Activated naive CD4-positive, alpha-beta T cell treated with anti-CD3 and anti-CD28 coated beads, Interleukin-2, amount 10 ng/mL, durations not matched to agents 7 days and 5 days (primary cell): ENCODE measurements at places on chromosomes 5 and 9.

DNA sequence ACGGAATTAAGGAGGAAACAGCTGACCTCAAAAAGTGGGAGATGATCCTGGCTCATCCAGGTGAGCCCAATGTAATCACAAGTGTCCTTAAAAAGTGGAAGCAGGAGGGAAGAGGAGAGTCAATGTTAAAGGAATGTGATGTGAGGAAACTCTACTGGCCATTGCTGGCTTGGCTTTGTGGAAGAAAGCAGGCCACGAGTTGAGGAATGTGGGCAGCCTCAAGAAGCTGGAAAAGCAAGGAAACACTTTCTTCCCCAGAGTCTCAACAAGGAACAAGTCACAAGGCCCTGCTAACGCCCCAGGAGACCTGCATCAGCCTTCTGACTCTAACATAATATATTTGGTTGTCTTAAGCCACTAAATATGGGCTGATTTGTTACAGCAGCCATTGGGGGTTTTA, 252.8 kb downstream of the PSAT1 start:
- no peak for DNase-seq

DNA sequence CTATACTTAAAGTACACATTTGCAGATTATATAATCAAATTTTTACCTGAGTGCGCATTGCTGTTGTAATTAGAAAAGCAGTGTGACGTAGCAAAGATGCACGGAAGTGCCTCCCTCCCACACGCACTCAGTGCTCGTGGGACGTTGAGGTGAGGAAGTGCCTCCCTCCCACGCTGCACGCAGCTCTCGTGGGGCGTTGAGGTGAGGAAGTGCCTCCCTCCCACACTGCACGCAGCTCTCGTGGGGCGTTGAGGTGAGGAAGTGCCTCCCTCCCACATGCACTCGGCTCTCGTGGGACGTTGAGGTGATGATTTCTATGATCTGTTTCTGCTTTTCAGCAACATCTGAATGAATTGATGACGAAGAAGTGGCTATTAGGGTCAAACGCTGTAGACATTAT, 21.0 kb downstream of the EXOC3 start:
- DNase-seq: peak; percentile 72

GRCh38 chr9:2745560-2746380, 28.5 kb downstream of the KCNV2 start:
- DNase-seq: no peak

GRCh38 chr9:99855467-99856176, 33.9 kb downstream of the NR4A3 start:
- no peak for DNase-seq

- DNase-seq: no peak
Observed at GRCh38 chr5:116885825-116886224, 311.2 kb upstream of the SEMA6A start.

DNA sequence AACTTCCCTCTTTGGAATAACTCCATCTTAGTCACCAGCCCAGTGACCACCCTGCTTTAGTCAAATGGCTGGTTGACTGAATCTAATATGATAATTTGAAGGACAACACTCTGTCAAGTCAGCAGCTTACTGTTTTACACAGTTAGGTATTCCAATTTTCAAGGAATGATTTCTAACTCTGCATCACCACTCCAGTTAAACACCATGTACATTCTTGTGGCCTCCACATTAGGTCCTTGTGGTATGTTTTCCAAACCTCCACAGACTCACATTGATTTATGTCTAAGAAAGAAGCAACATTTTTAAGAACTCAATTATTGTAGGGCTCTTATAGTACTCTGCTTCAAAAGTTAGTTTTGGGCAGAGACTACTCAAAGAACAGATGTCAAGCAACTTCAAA, 110.7 kb downstream of the TLE1 start:
- no peak for DNase-seq

DNA sequence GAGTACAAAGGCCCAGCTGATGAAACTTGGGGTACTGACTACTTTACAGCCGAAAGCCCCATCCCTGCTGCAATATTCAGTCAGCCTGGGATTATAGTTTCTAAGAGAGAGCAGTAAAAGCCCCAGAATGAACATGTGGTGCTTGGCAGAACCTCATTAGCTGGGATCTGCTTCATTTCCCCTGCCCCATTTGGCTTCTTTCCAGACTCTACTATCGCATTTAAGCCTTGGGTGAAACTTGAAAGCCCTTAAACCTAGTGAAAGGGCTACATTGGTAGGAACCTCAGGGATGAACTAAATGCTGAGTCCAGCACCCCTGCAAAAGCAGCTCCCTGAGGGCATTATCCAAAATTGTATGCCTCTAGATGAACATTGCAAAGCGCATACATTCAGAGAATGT, 631.1 kb downstream of the ACTL7B start:
- DNase-seq: no peak

DNA sequence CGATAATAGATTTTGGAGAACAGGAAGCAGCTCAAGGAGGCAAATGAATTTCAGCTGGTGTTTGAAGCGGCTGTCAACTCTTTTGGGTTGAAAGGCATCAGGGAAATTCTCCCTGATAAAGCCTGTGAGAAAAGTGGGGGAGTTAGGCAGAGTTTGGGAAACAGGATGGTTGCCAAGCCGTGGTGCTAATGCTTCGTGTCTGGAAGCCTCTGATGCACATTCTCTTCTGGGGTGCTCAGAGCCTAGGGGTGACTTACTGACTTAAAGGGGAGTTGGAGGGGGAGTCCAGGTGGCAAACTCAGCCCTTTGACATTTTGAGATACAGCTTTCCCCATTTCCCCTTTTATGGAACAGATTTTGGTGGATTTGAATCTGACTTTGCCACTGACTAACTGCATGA, 202.5 kb upstream of the CLINT1 start:
- no peak for DNase-seq

DNA sequence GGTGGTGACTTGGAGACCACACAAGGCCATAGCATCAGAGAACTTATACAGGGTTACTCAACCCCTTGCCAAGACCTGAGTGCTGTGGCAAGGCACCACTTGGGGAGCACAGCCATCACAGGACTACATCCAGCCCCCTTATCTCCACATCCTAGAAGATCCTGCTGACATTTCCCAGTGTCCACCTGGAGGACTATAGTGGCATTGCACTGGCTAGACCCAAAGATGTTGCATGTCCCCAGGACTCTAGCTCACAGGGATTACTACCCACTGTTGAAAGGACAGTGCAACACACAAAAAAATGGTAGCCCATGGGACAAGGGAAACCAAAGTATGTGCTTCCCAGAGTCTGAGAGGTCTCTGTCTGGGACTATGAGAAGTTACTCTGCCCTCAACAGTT, 411.1 kb upstream of the NUDT12 start:
- DNase-seq: no peak

DNA sequence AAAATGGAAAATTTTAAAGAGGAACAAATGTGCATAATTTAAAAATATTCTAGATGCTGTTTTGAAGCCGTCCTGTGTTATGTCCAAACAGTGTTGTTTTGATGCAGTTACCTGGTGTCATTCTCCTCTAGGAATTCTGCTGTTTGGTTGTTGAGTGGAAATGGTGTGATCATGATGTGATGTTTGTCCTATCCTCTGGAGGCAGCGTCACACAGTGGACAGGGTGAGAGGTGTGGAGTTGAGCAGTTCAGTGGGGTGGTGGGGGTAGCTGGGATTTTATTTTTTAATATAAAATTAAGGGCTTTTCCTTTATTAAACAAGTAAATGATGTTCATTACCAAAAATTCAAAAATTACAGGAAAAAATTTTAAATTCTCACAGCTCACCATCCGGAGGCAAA, 31.2 kb downstream of the PRDM6 start:
- DNase-seq: no peak

DNA sequence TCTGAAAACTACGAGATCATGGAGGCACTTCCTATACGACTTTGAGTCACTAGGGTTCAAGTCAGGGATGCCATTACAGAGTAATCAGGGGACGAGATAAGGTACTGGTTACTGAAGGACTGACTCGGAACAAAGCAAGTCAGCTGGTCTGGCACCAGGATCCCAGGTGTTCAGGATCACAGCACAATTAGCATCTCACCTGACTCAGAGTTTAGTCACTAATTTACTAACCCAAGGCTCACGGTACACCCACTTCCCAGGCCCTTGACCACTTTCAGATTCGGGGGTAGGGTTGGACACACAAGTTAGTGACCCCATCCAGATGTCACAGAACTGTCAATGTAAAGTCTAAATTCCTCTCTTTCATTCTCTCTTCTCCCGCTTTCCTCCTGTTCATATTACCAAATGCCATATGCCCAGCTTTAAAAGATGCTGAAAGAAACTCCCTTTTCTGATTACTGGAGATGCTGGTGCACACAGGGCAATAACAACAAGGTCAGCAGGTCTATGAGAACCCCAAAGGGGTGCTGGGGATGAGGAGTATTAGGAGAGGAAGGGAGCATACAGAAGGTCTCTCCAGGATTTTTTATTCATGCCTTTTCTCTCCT, 657.8 kb downstream of the TLE1 start:
- DNase-seq: no peak

GRCh38 chr5:143217065-143217803, 186.3 kb downstream of the NR3C1 start:
- no peak for DNase-seq

GRCh38 chr5:167785106-167785505, 506.3 kb upstream of the WWC1 start:
- no peak for DNase-seq

GRCh38 chr9:89646189-89646939, 41.6 kb downstream of the GADD45G start:
- DNase-seq: no peak

DNA sequence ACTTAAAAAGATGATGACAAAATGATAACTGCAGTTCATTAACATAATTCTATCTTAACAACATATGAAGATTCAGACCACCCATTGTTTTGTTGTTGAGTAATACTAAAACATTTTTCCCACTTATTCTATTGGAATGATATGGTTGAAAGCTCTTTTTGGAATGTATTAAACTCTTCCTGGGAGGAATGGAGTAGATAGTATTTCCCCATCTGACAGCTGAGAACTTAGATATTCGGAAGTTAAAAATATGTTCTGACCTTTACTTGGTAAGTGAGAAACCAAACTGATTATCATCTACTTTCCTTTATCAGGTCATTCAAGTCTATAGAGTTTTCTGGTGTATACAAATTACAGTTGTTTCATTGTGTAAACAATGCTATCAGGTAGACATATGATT, 452.9 kb downstream of the CSNK1G3 start:
- DNase-seq: no peak

- DNase-seq: no peak
Observed at GRCh38 chr5:170269579-170269978, 28.0 kb downstream of the LCP2 start.

- no peak for DNase-seq
Observed at GRCh38 chr9:100679834-100680233, 102.0 kb downstream of the CAVIN4 start.

GRCh38 chr9:120921661-120922181, 4.9 kb downstream of the TRAF1 start:
- no peak for DNase-seq

- DNase-seq: no peak
Observed at GRCh38 chr5:111830333-111830732, 73.3 kb upstream of the NREP start.

GRCh38 chr9:129236441-129237145, 58.5 kb upstream of the IER5L start:
- DNase-seq: peak; percentile 39

GRCh38 chr9:119092125-119092524, 277.1 kb downstream of the BRINP1 start:
- no peak for DNase-seq

GRCh38 chr5:122943050-122943698, 93.4 kb downstream of the PPIC start:
- DNase-seq: no peak

GRCh38 chr5:157857816-157858526, 974 bp downstream of the CLINT1 start:
- no peak for DNase-seq

DNA sequence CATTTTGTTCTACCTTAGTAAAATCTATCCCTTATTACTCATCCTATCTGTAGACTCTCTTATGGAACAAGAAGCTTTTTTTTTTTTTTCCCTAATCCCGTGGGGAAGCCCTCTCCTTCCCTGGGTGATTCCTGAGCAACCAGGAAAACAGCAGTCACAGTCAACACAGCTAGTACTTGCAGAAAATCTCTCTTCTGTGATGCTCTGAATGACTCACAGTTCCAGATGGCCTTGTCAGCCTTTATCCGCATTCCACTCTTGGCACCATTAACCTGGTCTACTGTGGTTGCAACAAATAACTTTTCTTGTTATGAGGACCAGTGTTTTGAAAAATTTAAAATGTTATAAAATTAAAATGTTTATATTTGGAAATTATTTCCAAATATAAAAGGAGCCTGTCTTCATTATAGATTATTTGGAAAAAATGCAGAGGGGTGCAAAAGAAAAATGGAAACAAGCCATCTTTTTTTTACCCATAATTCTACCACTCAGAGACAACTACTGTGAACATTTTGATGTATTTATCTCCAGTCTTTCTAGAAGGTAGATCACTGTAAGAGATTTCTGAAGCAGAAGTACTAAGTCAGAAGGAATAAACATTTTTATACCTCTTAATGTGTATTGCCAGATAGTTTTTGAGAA, 486.7 kb downstream of the RAB3C start:
- DNase-seq: no peak

- DNase-seq: no peak
Observed at GRCh38 chr9:626596-626995, 214.9 kb upstream of the DMRT1 start.

DNA sequence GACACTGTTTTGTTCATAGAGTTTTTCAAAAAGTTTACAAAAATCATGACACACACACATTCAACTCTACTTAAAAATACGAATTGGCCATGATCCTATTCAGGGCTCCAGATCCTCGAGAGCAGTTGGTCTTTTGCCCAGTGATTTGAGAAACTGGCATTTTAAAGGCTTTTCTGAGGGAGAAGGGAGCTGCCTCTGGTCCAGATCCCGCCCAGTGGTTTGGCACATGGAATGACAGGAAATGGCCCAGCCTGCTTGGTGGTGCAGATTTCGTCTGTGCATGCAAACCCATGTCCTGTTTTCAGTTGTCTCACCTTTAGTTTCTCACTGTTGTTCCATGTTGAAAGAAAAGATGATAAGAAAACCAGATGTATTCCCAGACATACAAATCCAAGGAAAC, 3.6 kb downstream of the CAMK4 start:
- DNase-seq: peak; percentile 56

GRCh38 chr9:72476100-72476499, 45.3 kb upstream of the TMC1 start:
- DNase-seq: no peak

DNA sequence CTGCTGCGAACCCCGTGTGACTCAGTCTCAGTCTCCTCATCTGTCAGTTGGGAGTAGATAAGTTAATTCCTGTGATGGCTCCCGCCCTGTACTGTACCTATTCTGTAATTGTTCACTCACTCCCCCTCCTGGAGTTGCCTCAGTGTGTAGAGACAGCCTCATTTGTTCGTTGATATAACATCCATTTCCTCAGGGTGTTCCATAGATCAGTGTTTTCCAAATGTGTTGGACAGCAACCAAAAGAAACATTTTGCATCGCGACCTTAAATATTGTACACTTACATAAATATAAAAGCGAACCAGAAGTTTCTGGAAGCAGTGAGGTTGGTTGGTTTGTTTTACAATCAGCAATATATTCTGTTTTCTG, 698 bp downstream of the NFX1 start:
- DNase-seq: no peak
